Transverse colon (tissue), 4 donors: ENCODE measurements at places on chromosomes 1 and 21. TPM values are rescaled to one million over a fixed set of nuclear protein-coding genes. Genes with fewer than 3 reads are reported as not detected.

Gene VHLL
- total RNA-seq: not detected

Gene THEMIS2
- total RNA-seq: 1.00 TPM

Gene CRYBG2
- 20.8 TPM for total RNA-seq

Gene AQP10
- not detected for total RNA-seq

Gene LDLRAD2
- total RNA-seq: 0.48 TPM

DNA sequence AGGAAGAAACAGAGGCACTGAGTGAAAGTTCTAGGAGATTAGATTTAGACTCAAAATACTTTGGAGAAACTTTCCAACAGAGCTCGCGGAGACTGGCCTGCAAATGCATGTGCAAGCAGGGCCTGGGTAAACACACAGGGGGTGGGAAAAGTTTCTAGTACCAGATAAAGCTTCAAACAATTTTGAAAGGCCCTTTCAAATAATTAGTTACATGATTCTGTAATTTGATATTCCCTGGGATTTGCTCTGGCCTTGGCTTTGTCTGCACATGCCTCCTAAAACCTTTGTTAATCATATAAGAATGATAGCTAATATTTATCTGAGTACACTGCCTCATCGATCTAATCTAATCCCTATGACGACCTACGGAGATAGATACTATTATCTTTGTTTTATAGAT, 31.3 kb downstream of the VTCN1 start:
- DNase-seq: no peak

- DNase-seq: peak; percentile 70
Observed at GRCh38 chr1:50978144-50978851, 8.3 kb downstream of the CDKN2C start.

GRCh38 chr1:10237157-10237539, 26.8 kb downstream of the KIF1B start:
- no peak for DNase-seq

GRCh38 chr1:193747579-193747978, 561.2 kb upstream of the B3GALT2 start:
- no peak for DNase-seq

DNA sequence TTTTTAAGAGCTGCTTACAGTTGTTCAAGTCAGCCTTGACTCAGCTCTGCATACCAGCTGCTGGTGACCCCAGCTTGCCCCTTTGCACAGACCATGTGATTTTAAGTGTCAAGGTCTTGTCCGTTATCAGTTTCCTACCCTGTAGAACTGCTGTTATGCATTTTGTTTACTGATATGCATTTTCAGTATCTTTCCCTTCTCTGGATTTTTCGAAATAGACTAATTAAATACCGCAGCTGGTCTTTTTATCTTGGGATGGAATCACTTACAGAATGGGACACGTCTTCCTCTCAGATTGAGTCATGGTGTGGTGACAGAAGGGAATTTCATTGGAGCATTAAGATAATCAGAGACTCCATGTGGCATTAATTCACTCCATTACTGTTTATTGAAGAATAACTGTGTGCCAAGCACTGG, 145.6 kb downstream of the FMN2 start:
- DNase-seq: no peak
